ENCODE measurements at places on chromosomes 13 and 19.

DNA sequence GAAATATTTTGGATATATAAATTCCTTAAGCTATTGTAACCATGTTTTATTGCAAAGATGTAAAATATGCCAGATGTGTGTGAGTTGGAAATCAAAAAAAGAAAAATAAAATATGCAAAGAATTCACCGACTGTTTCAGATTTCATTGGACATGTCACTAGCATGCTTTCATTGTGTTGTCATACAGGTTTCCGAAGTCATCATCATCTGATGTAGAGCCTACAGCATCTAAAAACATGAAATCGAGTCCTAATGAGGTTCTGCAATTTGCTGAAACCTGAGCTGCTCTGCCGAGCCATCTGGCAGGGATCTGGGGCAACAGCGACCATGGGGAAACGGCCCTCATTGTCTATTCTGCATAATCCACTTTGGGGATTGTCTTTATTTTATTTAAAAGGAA is 196.1 kb upstream of the MAB21L1 start:
- no peak for DNase-seq

- DNase-seq = no peak
These were observed 134.0 kb downstream of the MAB21L1 start for GRCh38 chr13:35342440-35342839.

DNA sequence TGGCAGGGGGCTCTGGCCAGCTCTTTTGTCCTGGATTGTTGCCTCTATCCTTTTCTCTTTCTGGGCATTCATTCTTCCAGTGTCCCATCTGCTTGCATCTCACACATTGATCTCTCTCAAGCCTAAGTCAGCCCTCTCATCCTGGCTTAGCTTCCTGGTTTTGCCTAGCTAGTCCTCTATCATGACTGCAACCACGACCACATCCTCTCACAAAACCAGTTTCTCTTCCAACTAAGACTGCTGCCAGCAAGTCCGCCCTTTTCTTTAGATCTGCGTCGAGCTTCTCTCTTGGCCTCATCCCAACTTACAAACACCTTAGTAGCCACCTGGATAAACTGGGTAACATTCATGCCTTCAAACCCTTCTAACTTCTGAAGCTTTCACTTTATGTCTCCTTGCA is 212.2 kb upstream of the HTR2A start:
- no peak for DNase-seq

GRCh38 chr13:23160638-23161480 is 19.9 kb upstream of the SGCG start:
- DNase-seq = no peak
